Breast epithelium (tissue), 4 donors: ENCODE measurements at places on chromosomes 5 and 9.

- no peak for DNase-seq
- no peaks in the 10 kb centered on the region for H3K4me1 ChIP-seq
Observed at GRCh38 chr5:120101771-120102170, 362.3 kb upstream of the PRR16 start.

DNA sequence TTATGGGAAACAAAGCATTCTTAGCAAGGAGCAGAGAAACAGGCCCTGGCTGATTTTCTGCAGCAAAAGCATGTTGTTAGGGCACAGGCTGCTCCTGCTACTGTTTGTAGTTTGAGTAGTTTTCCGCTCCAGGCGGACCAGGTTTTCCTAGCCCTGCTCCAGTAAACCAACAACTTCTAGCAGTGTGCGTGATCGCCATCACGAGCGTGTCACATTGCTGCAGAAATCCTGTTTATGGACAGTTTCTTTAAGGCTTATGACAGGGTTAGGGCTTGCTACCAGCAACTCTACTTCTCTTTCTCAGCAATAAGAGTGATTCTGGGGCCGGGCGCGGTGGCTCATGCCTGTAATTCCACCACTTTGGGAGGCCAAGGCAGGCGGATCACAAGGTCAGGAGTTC is 803.9 kb upstream of the CDH10 start:
- no peak for DNase-seq
- H3K36me3 ChIP-seq: no peaks in the 10 kb centered on the region
- H3K4me3 ChIP-seq: no peak overlapping the region
- no peak overlapping the region for H3K27ac ChIP-seq

GRCh38 chr9:34392511-34392910 is 15.8 kb upstream of the MYORG start:
- DNase-seq: no peak
- H3K4me3 ChIP-seq: no peak overlapping the region
- H3K36me3 ChIP-seq: no peaks in the 10 kb centered on the region
- H3K27ac ChIP-seq: no peak overlapping the region
- no peaks in the 10 kb centered on the region for H3K4me1 ChIP-seq

- no peaks in the 10 kb centered on the region for H3K4me1 ChIP-seq
- H3K27me3 ChIP-seq: no peaks in the 10 kb centered on the region
- DNase-seq: no peak
- H3K36me3 ChIP-seq: no peaks in the 10 kb centered on the region
- no peak overlapping the region for H3K4me3 ChIP-seq
Observed at GRCh38 chr5:160158087-160158486, 38.8 kb upstream of the PWWP2A start.

DNA sequence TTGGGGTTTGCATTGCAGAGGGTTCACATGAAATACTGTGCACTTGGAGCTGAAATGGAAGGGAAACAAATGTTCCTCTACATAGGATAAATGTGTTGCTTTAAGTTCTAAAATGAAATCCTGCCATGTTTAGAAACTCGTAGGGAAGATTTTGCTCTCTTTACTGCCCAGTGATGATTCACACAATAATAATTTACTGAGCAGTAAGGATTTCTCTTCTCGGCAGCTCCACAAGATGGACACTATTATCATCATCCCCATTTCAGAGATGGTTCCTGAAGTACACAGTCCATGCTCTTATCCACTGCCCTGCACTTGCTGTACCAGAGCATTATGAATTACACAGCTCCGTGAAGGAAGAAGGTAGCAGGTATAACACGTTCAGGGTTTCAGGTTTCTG is 4.1 kb downstream of the HACD4 start:
- H3K27me3 ChIP-seq: no peaks in the 10 kb centered on the region
- H3K27ac ChIP-seq: no peak overlapping the region

GRCh38 chr9:36443581-36443980 is 43.5 kb upstream of the RNF38 start:
- no peaks in the 10 kb centered on the region for H3K27me3 ChIP-seq
- no peak overlapping the region for H3K27ac ChIP-seq
- H3K4me1 ChIP-seq: no peaks in the 10 kb centered on the region
- no peak for DNase-seq
- no peaks in the 10 kb centered on the region for H3K36me3 ChIP-seq

- H3K4me1 ChIP-seq: no peaks in the 10 kb centered on the region
- no peak overlapping the region for H3K27ac ChIP-seq
- H3K36me3 ChIP-seq: no peaks in the 10 kb centered on the region
- H3K4me3 ChIP-seq: no peak overlapping the region
- no peak for DNase-seq
Observed at GRCh38 chr5:157672976-157673375, 1.6 kb downstream of the C5orf52 start.

- H3K36me3 ChIP-seq: no peaks in the 10 kb centered on the region
- no peak overlapping the region for H3K27ac ChIP-seq
- DNase-seq: no peak
- no peaks in the 10 kb centered on the region for H3K4me1 ChIP-seq
Observed at GRCh38 chr9:111762556-111762955, 32.2 kb downstream of the SHOC1 start.

DNA sequence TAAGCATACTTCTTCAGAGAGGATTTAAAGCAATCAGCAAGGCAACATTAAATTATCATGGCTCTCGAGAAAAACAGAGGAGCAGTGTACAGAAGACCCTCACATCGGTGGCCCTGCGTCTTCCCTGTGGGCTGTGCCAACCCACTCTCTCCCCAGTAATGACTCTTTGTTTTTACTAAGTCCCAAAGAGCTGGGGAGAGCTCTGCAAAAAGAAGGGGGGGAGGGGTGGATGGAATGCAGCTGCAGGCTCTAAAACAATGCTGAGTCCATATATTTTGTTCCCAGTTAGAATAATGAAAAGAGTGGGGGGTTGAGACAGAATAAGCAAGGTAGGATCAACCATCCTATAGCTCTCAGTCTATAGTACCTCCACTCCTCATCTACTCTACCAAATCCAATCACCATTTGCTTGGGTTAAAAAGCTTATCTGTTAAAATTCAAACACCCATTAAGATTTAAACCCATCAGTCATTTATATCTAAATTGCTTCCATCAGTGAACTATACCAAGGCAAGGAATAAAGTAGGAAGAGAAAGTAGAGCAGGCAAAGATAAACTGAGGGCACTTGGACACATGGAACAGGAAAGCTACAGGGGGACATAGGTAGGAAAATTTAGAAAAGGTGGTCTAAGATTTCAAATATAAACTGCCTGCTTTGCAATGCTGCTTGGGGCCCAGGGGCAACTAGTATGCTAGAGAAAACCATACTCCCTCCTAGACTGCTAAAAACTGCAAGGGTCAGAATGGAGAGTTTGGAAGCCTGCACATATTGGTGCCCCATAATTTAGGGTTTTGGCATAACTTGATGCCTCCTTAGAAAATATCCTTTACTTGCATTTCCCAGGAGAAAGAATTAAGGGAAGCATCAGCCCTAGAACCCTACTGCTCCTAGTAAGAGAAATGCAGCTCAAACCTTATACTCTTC is 20.6 kb downstream of the ELL2 start:
- H3K27me3 ChIP-seq: no peaks in the 10 kb centered on the region
- no peaks in the 10 kb centered on the region for H3K36me3 ChIP-seq
- no peak overlapping the region for H3K27ac ChIP-seq
- H3K4me3 ChIP-seq: no peak overlapping the region

GRCh38 chr9:7097040-7097715 is 339.4 kb downstream of the KDM4C start:
- no peaks in the 10 kb centered on the region for H3K36me3 ChIP-seq
- no peaks in the 10 kb centered on the region for H3K4me1 ChIP-seq
- no peak for DNase-seq
- no peak overlapping the region for H3K4me3 ChIP-seq
- no peaks in the 10 kb centered on the region for H3K27me3 ChIP-seq
- no peak overlapping the region for H3K27ac ChIP-seq

DNA sequence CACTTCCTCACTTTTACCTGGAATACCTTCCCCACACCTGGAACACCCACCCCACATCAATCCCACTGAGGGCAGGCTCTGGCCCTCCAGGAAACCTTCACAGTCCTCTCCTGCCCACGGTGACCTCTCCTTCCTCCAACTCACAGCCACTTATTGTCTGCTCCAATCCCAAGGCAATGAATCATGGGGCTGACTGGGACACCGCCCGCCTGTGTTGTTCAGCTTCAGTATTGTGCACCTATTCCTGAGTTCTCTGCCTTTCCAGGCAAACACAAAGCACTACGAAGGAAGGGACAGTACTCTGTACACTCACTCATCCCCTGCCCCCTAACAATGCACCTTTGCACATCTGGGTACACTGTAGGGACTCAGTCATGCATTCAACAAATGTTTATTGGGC is 7.3 kb downstream of the PCDH1 start:
- H3K4me1 ChIP-seq: peaks cover 9% of the 10 kb centered on the region
- peak overlapping the region; percentile 93 for H3K27ac ChIP-seq
- no peak overlapping the region for H3K4me3 ChIP-seq
- no peaks in the 10 kb centered on the region for H3K36me3 ChIP-seq
- DNase-seq: no peak

GRCh38 chr5:159412284-159413046 is 82.2 kb upstream of the IL12B start:
- DNase-seq: no peak
- no peaks in the 10 kb centered on the region for H3K27me3 ChIP-seq

DNA sequence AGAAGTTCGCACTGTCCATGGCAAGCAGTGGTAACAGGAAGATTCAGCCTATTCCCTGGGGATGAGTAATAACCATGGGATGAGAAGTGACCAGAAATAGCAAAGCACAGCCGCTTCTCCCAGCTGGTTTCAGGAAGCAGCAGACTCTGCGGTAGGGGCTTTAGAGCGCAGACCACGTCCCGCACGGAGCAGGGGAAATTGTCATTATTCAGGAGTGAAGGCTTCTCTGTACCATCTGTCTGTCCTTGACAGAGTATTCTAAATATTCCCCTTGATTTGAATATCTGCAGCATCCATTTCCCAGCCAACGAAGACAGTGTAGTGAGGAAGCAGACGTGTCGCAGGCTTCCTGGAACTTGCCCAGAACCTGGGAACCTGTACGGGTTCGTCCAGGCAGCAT is 159.6 kb downstream of the NXNL2 start:
- no peaks in the 10 kb centered on the region for H3K36me3 ChIP-seq
- H3K27me3 ChIP-seq: no peaks in the 10 kb centered on the region
- H3K4me3 ChIP-seq: no peak overlapping the region
- DNase-seq: no peak
- H3K27ac ChIP-seq: no peak overlapping the region
- no peaks in the 10 kb centered on the region for H3K4me1 ChIP-seq

DNA sequence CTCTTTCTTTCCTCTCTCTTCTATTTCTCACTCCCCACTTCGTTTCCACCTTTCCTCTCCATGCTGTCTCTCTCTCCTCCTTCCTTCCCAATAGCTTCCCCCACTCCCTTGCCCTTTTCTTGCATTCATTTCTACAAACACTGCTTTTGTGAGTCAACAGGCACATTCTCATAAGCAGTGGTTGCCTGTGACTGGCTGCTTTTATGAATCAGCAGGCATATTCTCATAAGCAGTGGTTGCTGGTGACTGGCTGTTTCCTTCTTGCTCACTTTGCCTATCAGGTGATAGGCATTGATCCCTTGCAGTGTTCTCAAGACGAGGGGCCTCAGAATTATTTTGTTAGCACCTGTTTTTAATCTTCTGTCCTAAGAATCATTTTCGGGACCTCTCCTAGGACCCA is 116.1 kb upstream of the ACTBL2 start:
- H3K36me3 ChIP-seq: no peaks in the 10 kb centered on the region
- H3K4me1 ChIP-seq: no peaks in the 10 kb centered on the region
- no peak overlapping the region for H3K27ac ChIP-seq
- DNase-seq: no peak
- no peak overlapping the region for H3K4me3 ChIP-seq
- no peaks in the 10 kb centered on the region for H3K27me3 ChIP-seq
